Psoas muscle (tissue), 8 donors: ENCODE measurements at places on chromosomes 5 and 9. TPM values are rescaled to one million over a fixed set of nuclear protein-coding genes. Genes with fewer than 3 reads are reported as not detected.

The DDX4 gene
- not detected for polyA plus RNA-seq

DNA sequence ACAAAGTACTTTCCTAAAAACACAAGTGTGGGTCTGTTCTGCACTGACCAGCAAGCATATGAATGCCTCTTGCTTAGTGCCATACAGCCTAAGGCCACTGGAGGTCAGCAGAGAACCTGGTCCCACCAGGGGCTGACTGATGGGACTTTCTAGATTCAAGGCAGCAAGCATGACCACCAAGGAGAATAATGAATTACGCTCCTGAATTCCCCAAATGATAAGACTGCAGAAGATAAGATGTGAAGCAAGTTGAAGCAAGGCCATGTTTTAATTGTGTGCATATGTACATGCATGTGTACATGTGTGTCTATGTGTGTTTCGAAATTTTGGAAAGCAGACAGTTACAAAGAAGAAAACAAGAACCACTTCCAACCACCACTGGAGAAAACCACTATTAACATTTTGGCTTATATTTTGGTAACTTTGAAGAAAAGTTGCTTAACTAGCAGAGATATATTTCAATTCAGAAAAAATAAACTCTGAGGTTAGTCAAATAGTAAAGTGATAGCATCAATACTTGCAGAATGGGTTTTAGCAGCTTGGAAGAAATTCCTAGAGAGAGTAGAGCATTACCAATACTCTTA, 70.5 kb downstream of the ERP44 start:
- peak; percentile 61 for DNase-seq

- no peak for DNase-seq
Observed at GRCh38 chr5:69492391-69492922, at the start of gene OCLN. Gene OCLN, plus strand, starts transcription at chr5:69492790. Its CDS starts 11,455 bp downstream, at chr5:69504245.

DNA sequence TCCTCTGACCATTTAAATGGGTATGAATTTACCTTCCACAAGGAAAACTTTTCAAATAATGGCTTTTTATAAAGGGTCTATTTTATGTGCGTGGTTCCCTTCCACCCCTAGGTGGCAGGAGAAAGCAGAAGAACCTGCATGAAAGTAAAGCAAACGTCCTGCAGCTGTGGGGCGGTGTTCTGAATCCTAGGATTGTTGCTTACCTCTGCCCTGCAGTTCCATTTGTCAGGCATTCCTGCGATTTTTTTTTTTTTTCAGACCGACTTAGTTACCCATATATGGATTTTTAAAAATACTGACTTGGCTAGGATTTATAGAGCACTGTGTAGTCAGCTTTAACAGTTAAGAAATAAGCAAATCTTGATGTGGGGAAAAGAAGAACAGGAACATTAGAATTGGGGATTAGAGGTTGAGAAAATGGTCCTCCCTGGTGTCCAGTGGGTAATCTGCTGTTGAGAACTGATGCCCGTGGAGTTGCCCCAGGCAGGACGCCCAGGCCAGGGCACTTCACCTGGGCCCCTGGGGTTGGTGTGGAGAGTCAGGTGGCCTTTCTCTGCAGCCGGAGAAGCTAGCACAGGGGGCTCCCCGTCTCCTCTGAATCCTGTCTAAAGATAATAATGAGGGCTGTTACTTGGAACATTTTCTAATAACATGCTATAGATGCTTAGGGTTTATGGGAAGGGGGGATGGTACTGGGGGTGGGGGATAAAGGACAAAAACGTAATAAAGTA, 30.4 kb upstream of the LTC4S start:
- peak; percentile 47 for DNase-seq

- DNase-seq = peak; percentile 46
Observed at GRCh38 chr9:80074439-80074838, 502.7 kb downstream of the TLE4 start.

- DNase-seq = no peak
Observed at GRCh38 chr5:164518741-164519080, 1013.3 kb downstream of the MAT2B start.

DNA sequence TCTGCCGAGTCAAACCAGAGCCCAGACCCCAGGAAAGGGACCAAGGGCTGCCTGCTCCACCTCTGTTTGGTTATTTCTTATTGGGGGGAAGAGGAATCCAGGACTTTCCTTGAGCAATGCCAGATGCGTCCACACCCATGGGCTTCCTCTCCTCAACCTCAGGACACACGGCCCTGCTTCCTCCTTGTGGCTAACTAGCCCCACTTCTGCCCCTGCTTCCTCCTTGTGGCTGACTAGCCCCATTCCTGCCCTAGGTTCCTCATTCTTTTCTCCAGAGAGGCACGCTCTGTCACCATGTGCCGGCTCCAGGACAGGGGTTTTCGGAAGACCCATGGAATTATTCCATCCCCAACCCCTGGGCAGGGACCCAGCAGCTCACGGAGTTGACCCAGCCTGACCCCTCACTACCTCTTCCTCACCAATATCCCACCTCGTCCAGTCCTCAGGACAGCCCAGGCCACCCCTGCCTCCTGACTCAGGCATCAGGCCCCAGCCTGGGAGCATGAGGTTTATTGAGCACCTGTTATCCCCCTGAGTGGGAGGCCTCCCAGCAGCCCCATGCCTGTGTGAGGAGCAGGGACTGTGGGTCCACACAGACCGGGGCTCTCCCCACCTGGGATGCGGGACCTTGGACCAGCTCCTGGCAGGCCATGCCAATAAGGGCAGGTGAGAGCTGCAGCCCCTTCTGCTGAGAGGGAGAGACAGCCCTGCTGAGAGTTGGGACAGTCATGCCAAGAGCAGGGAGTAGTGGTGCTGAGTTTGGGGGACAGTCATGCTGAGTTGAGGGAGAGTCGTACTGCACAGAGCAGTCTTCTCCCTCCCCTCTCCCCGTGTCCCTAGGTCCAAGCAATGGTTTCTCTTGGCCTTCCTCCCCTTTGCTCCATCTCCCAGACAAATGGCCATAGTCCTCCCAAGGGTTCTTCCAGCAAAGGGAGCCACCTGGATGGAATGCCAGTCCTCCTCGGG, 11.8 kb upstream of the FCN1 start:
- DNase-seq = peak; percentile 67

The ALDH7A1 gene
- polyA plus RNA-seq = 7.8 TPM

DNA sequence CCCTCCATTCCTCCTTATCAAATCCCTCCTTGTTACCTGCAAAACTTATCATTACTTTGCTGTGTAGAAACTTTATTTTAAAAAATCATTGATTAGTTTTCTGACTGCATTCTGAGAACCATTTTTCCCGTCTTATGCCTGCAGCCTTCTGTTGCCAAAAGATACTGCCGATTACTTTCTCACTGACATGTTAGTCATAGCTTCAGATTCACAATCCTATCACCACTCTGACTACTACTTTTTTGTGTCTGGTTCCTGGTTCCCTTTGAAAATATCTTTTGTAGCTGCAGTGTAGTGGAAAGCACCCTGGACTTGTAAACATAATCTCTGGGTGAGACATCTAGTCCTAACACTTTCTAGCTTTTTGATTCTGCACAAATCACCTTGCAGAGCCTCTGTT, 71.7 kb downstream of the NR2F1 start:
- no peak for DNase-seq

The ADAMTSL1 gene
- 0.10 TPM for polyA plus RNA-seq

- no peak for DNase-seq
Observed at GRCh38 chr5:168422431-168422830, 63.8 kb upstream of the RARS1 start.

- no peak for DNase-seq
Observed at GRCh38 chr5:143862271-143862670, 50.3 kb downstream of the HMHB1 start.

DNA sequence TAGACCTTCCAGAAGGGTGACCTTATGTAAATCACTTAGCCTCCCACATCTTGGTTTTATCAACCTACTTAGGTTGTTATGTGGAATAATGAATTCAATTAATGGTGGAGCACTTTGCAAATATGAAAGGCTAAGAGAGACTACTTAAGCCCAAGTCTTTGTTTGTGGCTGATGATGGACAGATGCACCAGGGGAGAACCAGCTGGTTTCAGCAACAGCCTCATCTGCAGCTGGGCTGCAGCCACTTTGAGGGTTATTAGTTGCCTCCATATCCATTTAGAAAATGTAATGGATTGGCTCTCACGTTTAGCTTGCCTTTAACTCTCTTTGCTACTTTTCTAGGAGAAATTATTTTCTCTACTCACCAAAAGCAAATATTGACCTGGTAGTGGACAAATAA, 146.6 kb downstream of the ESM1 start:
- no peak for DNase-seq

The FCN1 gene
- 0.60 TPM for polyA plus RNA-seq

- no peak for DNase-seq
Observed at GRCh38 chr9:70130266-70130665, 86.6 kb downstream of the MAMDC2 start.

- no peak for DNase-seq
Observed at GRCh38 chr9:7729371-7730163, 70.0 kb downstream of the DMAC1 start.

The FOXD4 gene
- 0.66 TPM for polyA plus RNA-seq

- no peak for DNase-seq
Observed at GRCh38 chr5:165836046-165836445, 2330.6 kb downstream of the MAT2B start.

- no peak for DNase-seq
Observed at GRCh38 chr9:131398204-131398603, 4.3 kb downstream of the PRRC2B start.

The TMEM174 gene
- not detected for polyA plus RNA-seq

The C9 gene
- polyA plus RNA-seq = not detected

The YTHDC2 gene
- polyA plus RNA-seq = 4.4 TPM

GRCh38 chr9:89738137-89738932, 133.5 kb downstream of the GADD45G start:
- DNase-seq = no peak

The PCDHGC4 gene
- polyA plus RNA-seq = not detected

- no peak for DNase-seq
Observed at GRCh38 chr5:139960723-139961383, 82.2 kb downstream of the NRG2 start.

GRCh38 chr9:132210472-132211145, 48.8 kb downstream of the NTNG2 start:
- no peak for DNase-seq

DNA sequence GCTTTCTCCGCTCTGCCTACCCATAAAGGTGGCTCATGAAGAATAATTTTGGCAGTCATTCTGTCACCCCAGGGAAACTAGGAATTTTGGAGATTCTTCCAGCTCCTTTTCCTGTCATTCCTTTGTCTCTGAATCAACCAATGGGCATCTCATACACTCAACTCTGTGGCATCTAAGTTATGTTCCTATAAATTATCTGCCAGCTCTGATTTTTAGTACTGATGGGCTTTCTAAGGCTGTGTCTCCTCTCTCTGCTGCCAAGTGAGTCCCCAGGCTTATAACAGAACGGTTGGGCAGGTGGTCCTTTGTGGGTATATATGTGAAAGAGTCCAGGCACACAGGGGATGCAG, 226.8 kb downstream of the NMUR2 start:
- no peak for DNase-seq

The ZNF300 gene
- polyA plus RNA-seq = 0.73 TPM

The SLC6A3 gene
- not detected for polyA plus RNA-seq

DNA sequence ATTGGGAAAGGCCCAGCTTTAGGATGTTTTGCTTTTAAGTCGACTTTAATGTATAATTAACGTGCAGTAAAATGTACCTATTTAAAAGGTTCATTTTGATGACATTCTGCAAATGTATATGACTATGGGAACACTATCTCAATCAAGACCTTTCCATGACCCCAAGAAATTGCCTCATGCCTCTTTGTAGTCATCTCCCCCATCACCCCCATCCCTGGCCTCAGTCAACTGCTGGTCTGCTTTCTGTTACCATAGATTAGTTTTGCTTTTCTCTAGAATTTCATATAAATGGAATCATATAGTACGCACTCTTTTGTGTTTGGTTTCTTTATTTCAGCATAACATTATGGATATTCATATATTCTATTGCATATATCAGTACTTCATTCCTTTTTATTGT, 80.7 kb upstream of the C9orf72 start:
- DNase-seq = no peak

The SPINK6 gene
- polyA plus RNA-seq = not detected

The ARL14EPL gene
- polyA plus RNA-seq = 0.08 TPM

The HNRNPAB gene
- polyA plus RNA-seq = 181 TPM

The ZNF454 gene
- 0.17 TPM for polyA plus RNA-seq

DNA sequence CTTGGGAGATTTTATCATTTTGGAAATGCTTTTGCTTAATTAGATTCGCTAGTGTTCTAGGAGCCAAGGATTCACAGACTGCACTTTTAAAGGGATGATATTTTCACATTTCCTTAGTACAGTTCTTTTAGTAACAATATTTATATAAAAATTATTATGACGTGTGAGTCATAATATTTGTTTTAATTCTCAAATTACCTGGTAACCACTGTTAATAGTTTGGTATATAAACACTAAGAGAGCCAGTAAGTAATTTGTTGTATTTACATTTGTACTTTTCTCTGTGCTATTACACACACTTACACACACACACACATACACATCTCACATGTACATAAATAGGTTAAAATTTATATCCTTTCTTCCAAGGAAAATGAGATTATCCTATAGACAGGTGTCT, 58.8 kb upstream of the RAD23B start:
- DNase-seq = no peak

DNA sequence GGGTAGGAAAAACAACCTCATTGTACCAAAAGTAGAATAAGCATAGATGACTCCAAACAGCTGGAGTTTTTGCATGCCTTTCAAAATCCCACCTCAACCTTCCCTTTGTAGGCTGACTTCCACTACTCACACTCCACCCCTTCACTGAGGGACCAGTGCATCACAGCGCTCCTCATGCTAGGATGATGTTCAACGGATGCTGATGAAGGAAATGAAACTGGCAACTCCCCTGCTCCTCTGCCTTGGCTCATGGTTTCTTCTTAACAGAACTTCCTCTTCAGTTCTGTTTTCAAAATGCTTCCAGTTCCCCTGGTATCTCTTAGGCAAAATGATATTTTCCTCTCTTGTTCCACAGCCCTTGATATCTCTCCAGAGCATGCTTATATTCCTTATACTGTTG, 29.0 kb downstream of the LIFR start:
- no peak for DNase-seq

DNA sequence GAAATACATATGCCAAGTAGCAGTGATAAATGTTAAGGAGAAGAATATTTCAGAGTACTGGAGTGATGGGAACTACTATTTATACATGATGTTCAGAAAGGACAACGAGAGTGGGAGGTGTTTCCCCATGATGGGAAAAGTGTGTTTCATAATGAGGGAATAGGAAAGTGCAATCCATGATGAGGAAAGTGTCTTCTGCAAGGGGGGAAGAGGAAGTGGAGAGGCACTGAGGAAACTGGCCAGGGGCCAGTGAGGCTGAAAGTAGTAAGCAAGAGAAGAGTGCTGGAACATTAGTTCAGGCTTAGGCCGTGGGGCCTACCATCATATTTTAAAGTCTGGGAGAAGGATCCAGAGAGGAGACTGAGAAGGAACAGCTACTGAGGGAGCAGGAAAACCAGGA, 327.2 kb downstream of the SLF1 start:
- DNase-seq = peak; percentile 25

DNA sequence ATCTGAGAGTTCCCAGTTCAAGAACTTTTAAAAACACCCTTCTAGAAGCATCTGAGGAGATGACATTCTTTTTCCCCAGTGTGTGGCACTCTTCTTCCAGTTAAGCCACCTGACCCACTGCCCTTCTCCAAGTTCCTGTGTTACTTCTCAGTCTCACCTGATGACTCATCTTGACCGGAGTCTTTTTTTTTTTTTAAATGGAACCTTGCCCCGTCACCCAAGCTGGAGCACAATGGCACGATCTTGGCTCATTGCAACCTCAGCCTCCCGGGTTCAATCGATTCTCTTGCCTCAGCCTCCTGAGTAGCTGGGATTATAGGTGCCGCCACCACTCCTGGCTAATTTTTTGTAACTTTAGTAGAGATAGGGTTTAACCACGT, 224.1 kb upstream of the DAB2 start:
- no peak for DNase-seq

The PTGER4 gene
- polyA plus RNA-seq = 1.8 TPM
